ENCODE measurements at places on chromosomes 1 and 21.

GRCh38 chr1:183841550-183841949 is 36.6 kb downstream of the RGL1 start:
- DNase-seq = no peak

GRCh38 chr1:33260439-33260838 is 4.1 kb downstream of the ZNF362 start:
- DNase-seq = no peak

GRCh38 chr1:221602830-221603229 is 139.1 kb downstream of the DUSP10 start:
- DNase-seq = no peak

- no peak for DNase-seq
These were observed 52.3 kb upstream of the COG2 start for GRCh38 chr1:230589951-230590350.

- peak; percentile 63 for DNase-seq
These were observed 12.5 kb upstream of the GUCA2A start for GRCh38 chr1:42176902-42177519.

DNA sequence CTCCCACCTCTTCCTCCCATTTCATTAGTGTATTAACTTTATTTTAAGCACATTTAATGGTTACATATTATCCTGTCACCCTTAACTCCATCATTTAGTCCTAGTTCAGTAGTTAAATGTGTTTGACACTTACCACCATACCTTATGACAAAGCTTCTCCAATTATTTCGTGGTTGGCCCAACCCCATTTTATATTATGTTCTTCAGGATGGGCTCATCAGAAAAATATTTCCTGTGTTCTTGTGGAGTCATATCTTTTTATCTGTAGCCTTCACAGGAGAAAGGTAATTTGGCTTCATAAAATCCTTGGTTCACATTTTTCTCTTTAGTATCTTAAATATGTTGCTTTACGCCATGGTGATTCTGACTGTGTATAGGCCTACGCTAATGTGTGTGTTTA is 142.3 kb upstream of the COL6A1 start:
- DNase-seq = no peak

- no peak for DNase-seq
These were observed 120.6 kb downstream of the KCNJ15 start for GRCh38 chr21:38377165-38378088.

DNA sequence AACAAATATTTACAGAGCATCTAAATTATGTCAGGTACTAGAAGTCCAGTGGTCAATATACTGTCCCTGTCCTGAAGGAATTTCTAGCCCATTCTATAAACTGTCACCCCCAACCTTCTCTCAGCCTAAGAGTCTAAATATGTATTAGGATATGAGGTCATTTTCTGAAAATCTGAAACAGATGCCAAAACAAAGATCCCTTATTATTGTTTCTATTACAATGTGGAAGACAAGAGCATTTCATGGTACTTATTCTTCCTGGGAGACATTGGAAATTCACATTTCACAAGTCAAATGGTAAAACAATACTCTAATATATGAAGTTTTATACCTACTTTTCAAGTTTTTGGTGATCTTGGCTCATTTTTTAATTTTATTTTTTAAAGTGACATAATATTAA is 2.6 kb downstream of the CLCA1 start:
- DNase-seq = no peak

DNA sequence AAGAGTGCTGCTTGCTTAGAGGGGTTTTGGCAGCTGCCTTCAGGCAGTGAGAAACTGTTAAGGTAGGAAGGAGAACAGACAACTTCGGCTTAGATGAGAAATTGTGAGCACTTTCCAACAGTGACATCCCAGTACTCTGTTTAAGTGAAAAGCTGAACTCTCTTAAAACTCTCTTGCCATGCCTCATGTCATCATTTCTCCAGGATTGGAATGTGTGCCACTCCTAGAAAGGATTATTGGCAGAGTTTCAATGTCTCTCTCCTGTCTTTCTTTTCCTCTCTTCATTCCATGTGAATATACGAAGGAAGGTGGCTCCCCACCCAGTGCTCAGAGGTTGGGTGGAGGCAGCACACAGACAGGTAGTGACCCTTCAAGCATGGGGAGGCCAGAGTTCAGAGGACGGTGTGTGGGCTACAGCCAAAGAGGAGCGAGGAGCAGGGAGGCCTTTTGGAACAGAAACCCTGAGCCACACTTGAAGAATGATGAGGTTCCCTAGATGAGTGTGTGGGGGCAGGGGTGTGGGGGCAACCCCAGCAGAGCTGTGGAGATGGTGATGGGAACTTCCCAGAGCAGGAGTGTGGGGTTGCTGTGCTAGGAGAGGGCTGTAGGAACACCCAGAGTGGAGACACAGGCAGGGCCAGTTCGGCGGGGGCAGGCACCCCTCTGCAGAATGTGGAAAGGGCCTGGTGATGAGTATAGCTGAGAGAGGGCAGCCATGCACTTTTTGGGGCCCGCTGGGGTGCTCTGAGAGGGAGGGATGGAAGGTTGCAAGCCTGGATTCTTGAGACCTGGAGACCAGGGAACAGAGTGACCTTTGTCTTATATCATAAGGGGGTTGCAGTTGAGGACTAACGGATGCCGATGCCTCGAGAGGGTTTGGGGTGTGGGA is 58.8 kb downstream of the GALNT2 start:
- no peak for DNase-seq

GRCh38 chr1:17013491-17014320 is 2.0 kb upstream of the ATP13A2 start:
- peak; percentile 50 for DNase-seq

- DNase-seq = no peak
These were observed 37.8 kb downstream of the RABGAP1L start for GRCh38 chr1:174197088-174197487.

All from Ammon's horn (tissue), 1 donor.